ENCODE measurements at places on chromosomes 16 and 17. TPM values are rescaled to one million over a fixed set of nuclear protein-coding genes. Genes with fewer than 3 reads are reported as not detected.
A peak's percentile ranks its signal among the peaks of the same experiment; 100 is the strongest.

- no peak overlapping the region for H3K4me3 ChIP-seq
- H3K27me3 ChIP-seq, result 0 out of 2 replicates have a peak, but pooled peaks cover 14% of the 10 kb centered on the region
- no peaks in the 10 kb centered on the region for H3K36me3 ChIP-seq
- H3K4me1 ChIP-seq, result no peaks in the 10 kb centered on the region
- DNase-seq, result no peak
- no peak overlapping the region for H3K27ac ChIP-seq
These were observed 111.7 kb downstream of the IRF8 start for GRCh38 chr16:86010680-86011141.

- H3K27ac ChIP-seq, result no peak overlapping the region
- no peak overlapping the region for H3K4me3 ChIP-seq
- H3K4me1 ChIP-seq, result peaks cover 9% of the 10 kb centered on the region
- no peaks in the 10 kb centered on the region for H3K36me3 ChIP-seq
- DNase-seq, result no peak
- H3K27me3 ChIP-seq, result no peaks in the 10 kb centered on the region
These were observed 104.4 kb upstream of the AMZ2 start for GRCh38 chr17:68143425-68143824.

The PRKCB gene
- total RNA-seq, result not detected

GRCh38 chr16:56603589-56603988, 4.8 kb upstream of the MT2A start:
- H3K4me3 ChIP-seq, result no peak overlapping the region
- peak; percentile 72 for DNase-seq
- peaks cover 39% of the 10 kb centered on the region for H3K4me1 ChIP-seq
- no peaks in the 10 kb centered on the region for H3K36me3 ChIP-seq
- no peak overlapping the region for H3K27ac ChIP-seq

DNA sequence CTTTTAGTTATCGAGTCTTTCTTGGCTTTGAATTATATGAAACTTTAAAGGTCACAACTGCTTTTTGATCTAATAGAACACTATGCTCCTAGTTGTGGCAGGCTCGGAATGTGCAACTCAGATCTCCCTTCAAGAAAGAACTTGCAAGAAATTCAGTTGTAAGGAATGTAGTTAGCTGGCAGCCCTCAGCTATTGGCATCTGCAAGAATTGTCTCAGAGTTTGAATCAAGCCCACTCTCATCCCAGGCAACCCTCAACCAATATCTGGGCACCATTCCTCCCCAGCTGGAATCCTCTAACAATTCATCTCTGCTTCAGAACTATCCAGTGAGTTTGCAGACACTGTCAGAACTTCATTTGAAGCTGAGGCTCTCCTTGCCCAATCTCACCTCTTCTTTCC, 447.2 kb downstream of the KIF2B start:
- no peak for DNase-seq
- H3K27ac ChIP-seq, result no peak overlapping the region
- no peaks in the 10 kb centered on the region for H3K4me1 ChIP-seq

DNA sequence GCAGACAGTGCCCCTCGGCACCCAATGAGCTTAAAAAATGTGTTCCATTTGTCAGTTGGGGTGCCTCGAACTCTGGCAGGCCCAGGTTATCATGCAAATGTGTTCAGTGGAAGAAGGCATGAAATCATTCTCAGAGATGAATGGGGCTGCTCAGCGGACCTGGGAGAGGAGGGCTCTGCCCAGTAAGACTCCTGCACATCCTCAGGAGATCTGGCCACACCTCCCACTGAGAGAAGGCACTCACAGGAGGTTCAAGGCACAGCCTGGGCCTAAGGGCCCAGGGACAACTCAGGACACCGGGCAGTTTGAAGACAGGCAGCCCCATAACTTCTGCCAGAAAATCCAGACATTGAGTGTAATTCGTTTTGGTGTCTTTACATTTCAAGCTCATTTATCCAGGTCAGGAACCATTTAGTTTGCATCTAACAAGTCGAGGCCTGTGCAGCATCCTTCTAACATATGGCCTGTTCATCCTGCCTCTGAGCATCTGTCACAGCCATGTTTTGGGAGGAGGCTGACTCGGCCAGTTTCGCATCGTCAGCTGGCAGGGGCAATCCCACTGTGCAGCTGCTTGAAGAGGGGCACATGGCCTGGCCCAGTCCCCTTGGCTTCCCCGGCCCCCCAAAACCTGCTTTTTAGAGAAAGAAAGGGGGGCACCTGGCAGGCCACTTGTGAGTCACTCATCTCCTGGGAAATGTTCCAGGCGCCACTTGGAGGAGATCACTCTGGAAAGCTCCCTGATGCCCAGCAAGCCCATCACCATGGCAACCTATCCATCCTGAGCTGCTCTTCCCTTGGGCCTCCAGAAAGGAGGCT, 31.2 kb upstream of the BCAR1 start:
- no peak for DNase-seq
- H3K27ac ChIP-seq, result no peak overlapping the region
- no peak overlapping the region for H3K4me3 ChIP-seq
- H3K36me3 ChIP-seq, result no peaks in the 10 kb centered on the region
- H3K4me1 ChIP-seq, result peaks cover 6% of the 10 kb centered on the region

DNA sequence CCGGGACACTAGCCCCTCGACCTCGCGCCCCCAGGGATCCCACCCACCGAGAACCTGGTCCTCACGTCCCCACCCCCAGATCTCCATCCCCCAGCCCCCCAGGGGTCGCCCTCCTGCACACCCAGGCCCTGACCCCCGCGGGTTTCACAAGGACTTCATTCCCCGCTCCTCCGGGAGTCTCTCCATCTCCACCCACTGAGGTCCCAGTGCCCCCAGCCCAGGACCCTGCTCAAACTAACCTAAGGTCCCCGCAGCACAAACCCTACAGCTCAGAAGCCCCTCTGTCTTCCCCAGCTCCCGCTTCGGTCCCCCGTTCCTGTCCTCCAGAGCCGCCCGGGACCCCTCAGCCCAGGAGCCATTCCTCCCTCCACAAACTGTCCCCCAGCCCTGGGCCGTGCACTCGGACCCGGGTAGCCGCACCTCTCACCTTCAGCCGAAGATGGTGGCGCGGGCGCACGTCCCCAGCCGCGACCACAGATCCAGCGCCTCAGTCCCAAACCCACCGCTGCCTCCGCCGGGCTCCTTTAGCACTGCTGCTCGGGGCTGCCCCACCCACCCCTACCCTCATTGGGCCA, at the start of gene MYH10:
Gene MYH10 (minus strand): TSS at position 499 of the 575 bp plus-strand sequence. CDS start 7,479 bp downstream, outside the sequence.
- H3K36me3 ChIP-seq, result no peaks in the 10 kb centered on the region
- no peak for DNase-seq
- H3K27ac ChIP-seq, result peak within 1 kb of the TSS; percentile 54
- peaks cover 11% of the 10 kb centered on the region for H3K4me1 ChIP-seq

GRCh38 chr16:69112285-69113129, 7.1 kb downstream of the HAS3 start:
- peak; percentile 38 for DNase-seq
- H3K27ac ChIP-seq, result peak overlapping the region; percentile 32

The PTX4 gene
- total RNA-seq, result 0.40 TPM

- no peaks in the 10 kb centered on the region for H3K4me1 ChIP-seq
- H3K36me3 ChIP-seq, result no peaks in the 10 kb centered on the region
- H3K27me3 ChIP-seq, result peaks cover 34% of the 10 kb centered on the region
- H3K4me3 ChIP-seq, result no peak overlapping the region
- no peak overlapping the region for H3K27ac ChIP-seq
These were observed 2.1 kb upstream of the ABCA6 start for GRCh38 chr17:69143683-69144231.
